ENCODE measurements at places on chromosomes 1 and 21. TPM values are rescaled to one million over a fixed set of nuclear protein-coding genes. Genes with fewer than 3 reads are reported as not detected.

The WDR47 gene
- total RNA-seq, result 8.1 TPM

The LCE1D gene
- not detected for total RNA-seq

The CNR2 gene
- total RNA-seq, result not detected

The CLCNKB gene
- 0.08 TPM for total RNA-seq

The CD1B gene
- total RNA-seq, result not detected

The RNU1-1 gene
- total RNA-seq, result not detected

The HPDL gene
- 5.0 TPM for total RNA-seq

The LHX8 gene
- total RNA-seq, result 1.2 TPM

The EPHA10 gene
- 0.91 TPM for total RNA-seq

The PRR9 gene
- total RNA-seq, result not detected

The PLPPR4 gene
- not detected for total RNA-seq

The ATP6V1G3 gene
- total RNA-seq, result not detected

The KIAA0040 gene
- 0.67 TPM for total RNA-seq

The PTAFR gene
- 0.21 TPM for total RNA-seq

The AZIN2 gene
- 0.99 TPM for total RNA-seq

The EXO1 gene
- 22.6 TPM for total RNA-seq

The ACTL8 gene
- 1.5 TPM for total RNA-seq

The ROR1 gene
- 10.4 TPM for total RNA-seq

The OR2T35 gene
- total RNA-seq, result not detected

The FCRL1 gene
- total RNA-seq, result not detected

The TMIGD3 gene
- not detected for total RNA-seq

The CYP2J2 gene
- 0.07 TPM for total RNA-seq

The GBP1 gene
- total RNA-seq, result 0.18 TPM

The PODN gene
- not detected for total RNA-seq

The CAMSAP2 gene
- 18.3 TPM for total RNA-seq

The PCBP3 gene
- 1.5 TPM for total RNA-seq

The ZNF281 gene
- 39.4 TPM for total RNA-seq

The OR10J1 gene
- total RNA-seq, result not detected

The RSPH1 gene
- total RNA-seq, result 0.88 TPM

The FAM167B gene
- total RNA-seq, result 0.87 TPM

The RIMKLA gene
- total RNA-seq, result 0.84 TPM

The POU2F1 gene
- total RNA-seq, result 3.7 TPM

The SELE gene
- total RNA-seq, result not detected

The DHCR24 gene
- 35.1 TPM for total RNA-seq

The TSTD1 gene
- total RNA-seq, result 0.38 TPM

The OR2G6 gene
- not detected for total RNA-seq

The LINGO4 gene
- total RNA-seq, result not detected

The TEKT2 gene
- not detected for total RNA-seq

The CD244 gene
- not detected for total RNA-seq

The OR14K1 gene
- not detected for total RNA-seq

The KLF17 gene
- total RNA-seq, result 0.34 TPM

The ZNF593OS gene
- total RNA-seq, result not detected

The LPAR3 gene
- 0.62 TPM for total RNA-seq

The BCAR3 gene
- total RNA-seq, result 64.7 TPM

The GBP7 gene
- not detected for total RNA-seq

The GSTM3 gene
- 21.9 TPM for total RNA-seq

The PEAR1 gene
- total RNA-seq, result 7.8 TPM

The ELK4 gene
- total RNA-seq, result 6.2 TPM

The C2CD4D gene
- not detected for total RNA-seq

The AKNAD1 gene
- total RNA-seq, result 0.64 TPM

The CD101 gene
- total RNA-seq, result 0.10 TPM

The MCOLN3 gene
- 3.7 TPM for total RNA-seq

The CRYZL1 gene
- total RNA-seq, result 14.5 TPM

The LRIF1 gene
- 17.8 TPM for total RNA-seq

Measured in A549 treated with CORT108297 at 1 μM for 4 hours (cell line).